NCI-H2081 treated with DMSO at 0.1 percent for 48 hours (cell line): ENCODE measurements at places on chromosomes 4 and X.

DNA sequence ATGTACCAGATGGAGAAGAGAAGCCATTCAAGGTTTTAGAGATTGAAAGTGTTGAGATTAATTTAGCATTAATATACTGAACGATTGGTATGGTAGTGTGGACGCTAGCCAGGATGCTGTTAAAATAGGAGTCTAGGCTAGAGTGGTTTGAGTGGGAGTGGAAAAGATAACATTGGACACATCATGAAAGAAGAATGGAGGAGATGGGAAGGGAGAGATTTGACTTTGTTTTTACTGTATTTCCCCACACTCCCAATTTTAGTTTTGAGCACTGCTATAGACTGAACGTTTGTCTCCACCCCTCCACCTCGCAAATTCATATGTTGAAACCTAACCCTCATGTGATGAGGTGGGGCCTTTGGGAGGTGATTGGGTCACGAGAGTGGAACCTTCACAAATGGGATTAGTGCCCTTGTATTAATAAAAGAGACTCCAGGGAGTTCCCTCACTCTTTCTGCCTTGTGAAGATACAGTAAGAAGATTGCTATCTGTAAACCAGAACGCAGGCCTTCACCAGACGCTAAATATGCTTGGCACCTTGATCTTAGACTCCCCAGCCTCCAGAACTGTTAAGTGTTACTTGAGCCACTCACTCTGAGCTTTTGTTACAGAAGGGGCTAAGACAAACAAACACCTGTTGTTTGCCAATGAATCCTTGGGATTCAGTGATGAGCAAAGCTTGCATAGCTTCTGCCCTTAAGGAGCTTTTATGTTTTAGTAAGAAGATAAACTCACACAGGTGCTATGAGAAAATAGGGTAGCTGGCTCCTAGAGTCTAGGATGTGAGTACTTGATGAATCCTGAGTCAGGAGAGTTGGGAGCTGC, 25.8 kb downstream of the USP9X start:
- no peak for DNase-seq

DNA sequence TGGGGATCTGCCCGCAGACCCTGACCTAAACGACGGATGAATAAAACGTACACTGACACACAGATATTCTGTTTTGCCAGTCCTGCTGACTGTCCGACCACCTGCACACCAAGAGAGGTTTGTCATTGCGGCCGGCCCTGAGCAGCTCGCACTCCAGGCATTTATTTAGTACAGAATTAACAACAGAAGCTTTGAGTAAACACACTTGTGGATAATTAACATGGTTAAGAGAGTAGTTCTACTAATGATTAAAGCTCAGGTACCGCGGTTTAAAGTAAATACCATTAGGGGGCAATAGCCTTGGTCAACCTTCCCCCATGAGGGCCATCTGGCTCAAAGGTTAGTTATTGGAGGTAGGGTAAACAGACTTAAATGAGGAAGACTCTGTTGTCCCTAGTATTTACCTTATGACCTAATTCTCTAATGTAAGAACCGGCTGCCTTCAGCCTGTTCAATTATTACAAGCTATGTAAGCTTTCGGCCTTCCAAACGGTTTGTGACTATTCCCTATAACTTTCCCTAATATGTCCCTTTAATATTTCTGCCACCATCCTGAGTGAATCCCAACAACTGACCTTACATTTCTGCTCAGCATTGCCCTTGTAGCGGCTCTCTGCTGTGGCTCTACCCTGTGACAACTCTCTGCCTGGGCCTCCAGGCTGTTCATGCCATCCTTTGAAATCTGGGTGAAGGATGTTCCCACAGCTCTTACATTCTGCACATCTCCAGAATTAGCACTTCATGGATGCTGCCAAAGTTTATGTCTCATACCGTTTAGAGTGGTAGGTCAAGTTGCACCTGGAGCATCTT, 46.9 kb upstream of the SYTL5 start:
- DNase-seq, result no peak

GRCh38 chr4:80751200-80751599, 279.3 kb upstream of the BMP3 start:
- no peak for DNase-seq

DNA sequence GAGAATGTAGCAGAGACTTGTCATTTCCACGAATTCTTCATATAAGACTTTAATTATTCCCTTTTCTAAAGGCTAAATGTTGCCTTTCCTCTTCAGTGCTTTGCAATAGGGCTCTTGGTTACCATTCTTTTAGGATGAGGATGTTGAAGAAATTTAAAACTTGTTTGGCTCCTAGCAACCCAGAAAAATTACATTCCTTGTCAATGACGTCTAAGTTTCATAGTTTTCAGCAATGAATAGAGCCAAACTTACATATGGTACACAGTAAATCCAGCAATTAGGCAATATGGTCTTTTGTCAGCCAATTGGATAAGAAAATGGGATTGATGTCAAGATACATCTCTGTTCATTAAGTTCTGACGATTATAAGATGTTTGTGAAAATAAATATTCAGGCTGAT, 1639.6 kb upstream of the PCDH10 start:
- DNase-seq, result no peak

- DNase-seq, result no peak
These were observed 195.7 kb downstream of the GASK1B start for GRCh38 chr4:157977086-157977485.

DNA sequence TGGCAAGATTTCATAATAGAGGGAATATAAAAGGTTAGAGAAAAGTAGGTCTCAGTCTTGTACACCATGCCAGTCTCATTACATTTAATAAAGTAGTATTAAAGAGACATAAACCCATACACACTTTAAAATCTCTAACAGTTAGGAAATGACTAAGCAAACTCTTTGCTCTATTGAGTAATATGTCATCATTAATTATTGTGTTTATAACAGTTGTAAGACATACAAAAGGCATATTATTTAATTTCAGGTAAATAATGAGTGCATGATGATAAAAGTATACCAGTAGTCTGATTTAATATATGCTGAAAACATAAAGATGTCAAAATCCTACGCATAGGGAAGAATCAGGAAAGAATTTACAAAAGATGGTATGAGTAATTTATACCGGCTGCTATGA, 31.0 kb upstream of the FGG start:
- no peak for DNase-seq

DNA sequence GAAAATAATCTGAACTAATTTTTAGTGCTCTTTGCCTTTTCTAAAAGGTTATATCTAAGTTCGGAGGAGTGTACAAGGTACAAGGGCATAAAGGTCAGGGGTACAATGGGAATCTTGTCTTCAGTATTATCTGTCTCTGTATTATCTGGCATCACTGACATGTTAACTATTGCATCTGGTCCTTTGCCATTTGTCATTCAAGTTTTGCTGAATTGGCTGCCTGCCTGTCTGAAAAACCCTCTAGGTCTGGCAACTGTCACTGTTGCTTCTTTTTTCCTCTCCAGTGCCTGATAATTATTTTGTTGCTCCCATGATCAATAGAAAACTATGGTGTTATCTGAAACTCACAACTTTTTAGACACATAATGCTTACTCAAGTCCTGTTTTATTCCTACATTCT, 112.5 kb upstream of the STK26 start:
- DNase-seq, result no peak

- DNase-seq, result no peak
These were observed 41.0 kb upstream of the CPEB2 start for GRCh38 chr4:14961292-14961691.

DNA sequence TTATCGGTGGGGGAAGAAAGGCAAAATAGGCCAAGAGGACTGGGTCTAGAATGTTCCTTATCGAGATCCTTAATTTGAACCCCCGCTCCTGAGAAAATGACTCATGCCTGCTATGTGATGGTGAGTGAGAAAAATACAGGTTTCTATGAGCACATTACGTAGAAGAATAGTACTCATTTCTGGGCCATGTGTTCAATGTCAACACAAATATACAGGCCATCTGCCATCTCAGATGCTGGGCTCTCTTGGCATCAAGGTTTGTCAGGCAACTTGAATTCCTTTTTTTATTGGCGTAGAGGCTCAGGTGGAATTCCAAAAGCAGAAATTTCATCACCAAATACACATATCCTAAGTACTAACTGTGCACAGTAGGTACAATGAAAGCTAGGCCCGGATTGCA, 81.4 kb upstream of the TRIM2 start:
- no peak for DNase-seq

GRCh38 chr4:23779839-23780238, 110.0 kb downstream of the PPARGC1A start:
- DNase-seq, result no peak
